ENCODE measurements at places on chromosomes 12 and 14.

DNA sequence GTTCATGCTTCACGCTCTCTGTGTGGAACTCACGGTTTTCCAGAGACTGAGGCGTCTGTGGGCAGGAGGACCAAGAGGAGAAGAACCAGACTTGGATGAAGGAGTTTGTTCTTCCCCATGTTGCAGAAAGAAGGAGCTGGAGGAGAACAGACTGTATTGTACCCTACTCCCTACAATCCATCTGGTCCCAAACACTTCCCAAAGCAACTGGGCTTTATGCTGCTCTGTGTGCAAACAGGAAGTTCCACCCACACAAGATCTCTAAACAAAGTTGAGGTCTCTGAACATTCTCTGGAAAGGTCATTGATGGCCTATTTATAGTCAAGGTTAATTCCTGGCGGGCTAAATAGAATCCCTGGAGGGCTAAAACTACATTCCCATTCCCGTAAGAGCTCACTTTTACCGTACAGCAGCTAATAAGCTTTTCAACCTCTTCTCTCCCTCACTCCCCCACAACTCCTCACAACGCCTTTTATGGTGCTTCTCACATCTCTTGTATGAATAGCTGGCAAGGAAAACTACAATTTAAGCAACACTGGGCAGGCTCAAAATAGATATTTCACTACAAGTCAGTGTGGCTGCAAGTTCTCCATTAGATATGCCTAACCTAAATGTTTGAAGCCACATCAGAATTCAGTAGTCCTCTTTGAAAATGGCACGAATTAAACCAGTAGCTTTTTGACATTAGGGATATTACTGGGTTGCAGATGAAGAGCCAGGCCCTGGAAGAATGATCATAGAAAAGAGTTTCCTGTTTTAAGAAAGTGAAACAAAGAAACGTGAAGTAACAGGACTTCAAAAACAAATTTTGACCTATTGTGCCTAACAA lies at the start of gene A2M:
Gene A2M (minus strand): TSS at position 189 of the 829 bp plus-strand sequence. CDS start 70 bp downstream, at position 119.
- no peak for DNase-seq

DNA sequence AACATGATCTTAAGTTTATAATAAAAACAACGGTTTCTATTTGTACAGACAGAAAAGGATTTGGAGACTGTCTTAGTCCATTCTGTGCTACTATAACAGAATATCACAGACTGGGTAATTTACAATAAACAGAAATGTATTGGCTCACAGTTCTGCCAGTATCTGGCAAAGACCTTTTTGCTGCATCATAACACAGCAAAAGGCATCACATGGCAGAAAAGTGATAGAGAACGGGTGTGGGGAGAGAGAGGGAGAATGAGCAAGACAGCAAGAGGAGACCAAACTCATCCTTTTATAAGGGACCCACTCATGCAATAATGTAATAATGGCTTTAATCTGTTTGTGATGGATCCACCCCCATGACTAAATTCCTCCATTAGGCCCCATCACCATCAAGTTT lies 17.0 kb upstream of the NUDT4 start:
- peak; percentile 92 for DNase-seq

GRCh38 chr14:105855893-105856675 lies 329.7 kb downstream of the TMEM121 start:
- DNase-seq = no peak

GRCh38 chr14:92190768-92191167 lies 69.0 kb downstream of the CPSF2 start:
- no peak for DNase-seq

DNA sequence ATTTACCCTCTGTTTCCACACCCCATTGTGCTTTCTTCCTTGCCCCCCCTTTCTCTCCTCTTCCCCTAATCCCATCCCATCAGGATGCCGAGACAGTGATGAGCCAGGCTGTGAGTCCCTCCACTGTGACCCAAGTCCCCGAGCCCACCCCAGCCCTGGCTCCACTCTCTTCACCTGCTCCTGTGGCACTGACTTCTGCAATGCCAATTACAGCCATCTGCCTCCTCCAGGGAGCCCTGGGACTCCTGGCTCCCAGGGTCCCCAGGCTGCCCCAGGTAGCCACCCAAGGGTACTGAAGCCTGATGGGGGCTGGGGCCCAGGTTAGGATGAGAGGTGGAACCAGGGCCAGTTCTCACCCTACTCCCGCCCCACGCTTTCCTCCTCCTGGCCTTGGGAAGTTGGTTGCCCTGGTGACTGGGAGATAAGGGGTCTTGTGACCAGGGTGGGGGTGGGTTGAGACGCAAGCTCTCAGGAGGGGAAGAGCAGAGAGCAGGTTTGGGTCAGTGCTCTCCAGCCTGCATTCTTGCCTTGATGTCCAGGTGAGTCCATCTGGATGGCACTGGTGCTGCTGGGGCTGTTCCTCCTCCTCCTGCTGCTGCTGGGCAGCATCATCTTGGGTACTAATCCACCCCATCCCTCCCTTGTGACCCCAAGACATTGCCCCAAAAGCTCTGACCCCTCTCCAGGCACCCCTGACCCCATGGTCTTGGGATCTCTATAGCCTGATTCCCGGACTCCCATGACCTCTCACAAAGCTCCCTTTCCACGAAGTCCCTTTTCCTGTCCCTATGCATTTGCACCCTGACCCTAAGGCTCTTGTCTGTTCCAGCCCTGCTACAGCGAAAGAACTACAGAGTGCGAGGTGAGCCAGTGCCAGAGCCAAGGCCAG lies 1.2 kb downstream of the AMHR2 start:
- no peak for DNase-seq

GRCh38 chr14:37665479-37665878 lies 70.0 kb downstream of the TTC6 start:
- DNase-seq = no peak

GRCh38 chr12:57694459-57695019 lies 607 bp downstream of the OS9 start:
- DNase-seq = peak; percentile 37

DNA sequence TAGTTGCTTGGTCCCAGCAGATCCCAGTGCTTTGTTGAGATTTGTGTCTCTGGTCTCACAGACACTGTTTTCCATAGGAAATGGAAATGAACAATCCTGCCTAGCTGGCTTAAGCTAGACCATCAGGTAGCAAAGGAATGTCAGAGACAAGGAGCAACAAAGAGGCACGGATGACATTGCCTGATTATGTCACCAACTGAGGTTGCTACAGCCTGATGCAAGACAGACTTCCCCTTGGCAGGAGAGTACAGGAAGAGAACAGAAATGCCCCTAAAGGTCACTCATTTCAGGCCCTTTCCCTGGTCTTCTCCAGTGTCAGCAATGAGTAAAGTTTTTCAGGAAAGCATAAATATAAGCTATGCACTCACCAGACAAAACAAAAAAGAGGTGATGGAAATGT lies 2.0 kb upstream of the PRB2 start:
- no peak for DNase-seq

GRCh38 chr12:29282031-29282816 lies 98.7 kb downstream of the ERGIC2 start:
- no peak for DNase-seq

GRCh38 chr12:26855337-26855736 lies 22.3 kb upstream of the ITPR2 start:
- DNase-seq = no peak

DNA sequence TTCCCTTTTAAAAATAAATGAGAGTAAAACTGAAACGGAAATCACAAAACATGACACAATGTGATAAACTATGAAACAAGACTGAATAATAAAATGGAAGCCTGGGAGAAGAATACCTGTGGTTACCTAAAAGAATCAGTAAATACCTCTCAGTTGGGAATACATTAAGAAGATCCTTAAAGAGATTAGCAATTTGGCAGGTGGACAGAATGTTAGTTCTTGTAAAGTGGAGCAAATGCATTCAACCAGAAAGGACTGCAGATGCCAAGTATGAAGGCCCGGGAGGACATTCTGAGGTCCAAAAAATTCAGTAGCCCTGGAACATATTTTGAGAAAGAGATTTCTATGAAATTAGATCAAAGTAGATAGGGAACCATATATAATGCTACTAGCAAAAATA lies 861.3 kb upstream of the SEL1L start:
- no peak for DNase-seq
